GM10248 (cell line): ENCODE measurements at places on chromosomes 5 and 9.

- no peak for DNase-seq
Measured at GRCh38 chr9:135512241-135512603, 9.0 kb upstream of the LCN1 start.

GRCh38 chr5:119292701-119293515 is 62.9 kb upstream of the TNFAIP8 start:
- DNase-seq: no peak

DNA sequence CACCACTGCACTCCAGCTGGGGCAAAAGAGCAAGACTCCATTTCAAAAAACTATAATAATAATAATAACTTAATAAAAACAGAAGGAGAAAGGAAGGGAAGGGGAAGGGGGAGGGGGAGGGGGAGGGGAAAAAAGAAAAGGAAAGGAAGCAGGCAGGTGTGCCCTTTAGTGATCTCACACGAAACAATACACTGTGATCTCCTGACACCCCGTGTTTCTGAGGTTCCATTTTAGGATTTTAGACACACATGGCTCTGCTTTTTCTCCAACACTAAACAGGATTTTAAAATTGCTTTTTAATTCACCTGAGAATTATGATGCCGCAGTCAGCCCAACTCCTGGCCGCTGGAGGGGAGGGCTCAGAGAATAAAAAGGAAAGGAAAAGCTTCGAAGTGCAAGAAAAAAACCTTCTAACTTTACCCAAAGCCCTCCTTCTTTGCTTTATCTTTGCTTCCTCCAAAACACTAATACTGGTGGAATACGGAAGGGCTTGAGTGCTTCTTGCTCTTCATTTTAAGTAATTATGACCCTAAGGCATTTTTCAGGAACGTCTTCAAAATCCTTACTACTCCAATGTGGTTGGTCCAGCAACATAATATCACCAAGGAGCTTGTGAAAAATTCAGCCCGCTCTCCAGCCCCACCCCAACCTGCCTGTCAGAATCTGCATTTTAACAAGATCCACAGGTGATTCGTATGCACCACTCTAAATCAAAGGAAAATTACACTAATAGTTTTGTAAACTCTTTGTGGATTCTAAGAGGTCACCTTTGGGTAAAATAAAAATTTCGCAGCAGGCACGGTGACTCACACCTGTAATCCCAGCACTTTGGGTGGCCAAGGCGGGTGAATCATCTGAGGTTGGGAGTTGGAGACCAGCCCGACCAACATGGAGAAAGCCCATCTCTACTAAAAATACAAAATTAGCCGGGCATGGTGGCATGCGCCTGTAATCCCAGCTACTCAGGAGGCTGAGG is 66.0 kb downstream of the MYO10 start:
- no peak for DNase-seq

- DNase-seq: no peak
Measured at GRCh38 chr5:165783024-165783423, 2277.6 kb downstream of the MAT2B start.

DNA sequence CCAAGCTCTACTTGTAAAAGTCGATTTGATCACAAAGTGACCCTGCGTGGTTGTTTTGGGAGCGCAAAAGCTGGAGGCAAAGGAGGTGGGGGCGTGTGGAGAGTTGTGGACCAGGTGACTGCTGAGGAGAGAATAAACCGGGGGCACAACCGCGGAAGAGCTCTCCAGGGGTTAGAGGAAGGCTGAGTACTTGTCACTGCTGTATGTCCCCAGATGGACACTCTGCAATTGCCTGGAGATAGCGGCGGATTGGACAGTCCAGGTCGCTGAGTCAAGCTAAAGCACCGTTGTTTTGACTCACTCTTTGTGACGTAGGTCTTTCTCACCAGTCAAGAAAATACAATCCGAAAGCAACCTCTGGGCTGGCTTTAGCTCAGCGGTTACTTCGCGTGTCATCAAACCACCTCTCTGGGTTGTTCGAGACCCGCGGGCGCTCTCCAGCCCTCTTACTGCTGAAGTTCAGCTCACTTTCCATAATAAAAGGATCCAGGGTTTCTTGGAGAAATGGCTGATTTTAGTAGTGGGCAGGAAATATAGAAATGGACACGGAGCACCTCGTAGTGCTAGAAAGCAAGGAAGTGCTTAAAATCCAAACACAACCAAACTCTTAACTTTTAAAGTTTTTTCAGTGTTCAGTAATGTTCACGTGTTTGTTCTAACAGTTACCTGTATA is 25.7 kb downstream of the ZMAT2 start:
- peak; percentile 58 for DNase-seq

- DNase-seq: no peak
Measured at GRCh38 chr5:134957920-134958608, 9.6 kb upstream of the CATSPER3 start.

GRCh38 chr9:109132567-109133021 is 12.8 kb upstream of the TMEM245 start:
- no peak for DNase-seq

DNA sequence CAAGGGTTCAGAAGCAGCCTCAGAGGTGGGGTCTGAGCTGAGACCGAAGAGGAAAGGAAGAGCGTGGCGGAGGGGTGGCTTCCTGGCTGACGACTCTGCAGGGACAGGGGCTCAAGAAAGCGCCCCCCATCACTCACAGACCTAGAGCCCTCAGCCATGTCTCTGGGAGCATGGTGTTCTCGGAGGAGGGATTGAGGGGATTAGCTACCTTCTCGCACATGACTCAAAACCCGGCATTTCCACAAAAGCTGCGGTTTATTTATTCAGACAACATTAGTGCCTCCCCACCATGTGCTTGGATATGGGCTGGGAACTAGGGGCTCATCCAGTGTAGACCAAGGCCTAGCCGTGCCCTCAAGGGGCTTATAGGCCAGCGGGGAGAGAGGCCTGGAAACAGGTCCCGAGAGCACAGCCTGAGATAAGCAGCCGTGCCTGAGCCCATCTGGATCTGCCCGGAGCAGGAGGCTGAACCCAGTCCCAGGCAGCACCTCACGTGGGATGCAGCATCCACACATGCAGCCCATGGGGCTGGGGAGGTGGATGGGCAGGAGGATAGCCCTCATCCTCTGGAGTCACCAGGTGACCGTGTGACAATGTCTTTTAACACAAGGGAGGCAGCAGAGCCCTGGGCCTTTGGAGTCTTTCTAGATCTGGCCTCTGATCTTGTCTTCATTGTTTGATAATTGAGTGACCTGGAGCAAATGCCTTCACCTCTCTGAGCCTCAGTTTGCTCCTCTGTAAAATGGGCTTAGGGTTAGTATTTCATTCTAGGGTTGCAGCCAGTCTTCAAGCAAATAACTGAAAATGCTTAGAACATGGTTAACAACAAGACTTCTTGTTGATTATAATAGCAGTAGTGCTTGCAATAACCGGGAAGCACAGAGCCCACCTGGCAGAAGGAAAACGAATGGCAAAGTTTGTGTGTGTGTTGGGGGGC is 878 bp upstream of the HMCN2 start:
- DNase-seq: peak; percentile 10

DNA sequence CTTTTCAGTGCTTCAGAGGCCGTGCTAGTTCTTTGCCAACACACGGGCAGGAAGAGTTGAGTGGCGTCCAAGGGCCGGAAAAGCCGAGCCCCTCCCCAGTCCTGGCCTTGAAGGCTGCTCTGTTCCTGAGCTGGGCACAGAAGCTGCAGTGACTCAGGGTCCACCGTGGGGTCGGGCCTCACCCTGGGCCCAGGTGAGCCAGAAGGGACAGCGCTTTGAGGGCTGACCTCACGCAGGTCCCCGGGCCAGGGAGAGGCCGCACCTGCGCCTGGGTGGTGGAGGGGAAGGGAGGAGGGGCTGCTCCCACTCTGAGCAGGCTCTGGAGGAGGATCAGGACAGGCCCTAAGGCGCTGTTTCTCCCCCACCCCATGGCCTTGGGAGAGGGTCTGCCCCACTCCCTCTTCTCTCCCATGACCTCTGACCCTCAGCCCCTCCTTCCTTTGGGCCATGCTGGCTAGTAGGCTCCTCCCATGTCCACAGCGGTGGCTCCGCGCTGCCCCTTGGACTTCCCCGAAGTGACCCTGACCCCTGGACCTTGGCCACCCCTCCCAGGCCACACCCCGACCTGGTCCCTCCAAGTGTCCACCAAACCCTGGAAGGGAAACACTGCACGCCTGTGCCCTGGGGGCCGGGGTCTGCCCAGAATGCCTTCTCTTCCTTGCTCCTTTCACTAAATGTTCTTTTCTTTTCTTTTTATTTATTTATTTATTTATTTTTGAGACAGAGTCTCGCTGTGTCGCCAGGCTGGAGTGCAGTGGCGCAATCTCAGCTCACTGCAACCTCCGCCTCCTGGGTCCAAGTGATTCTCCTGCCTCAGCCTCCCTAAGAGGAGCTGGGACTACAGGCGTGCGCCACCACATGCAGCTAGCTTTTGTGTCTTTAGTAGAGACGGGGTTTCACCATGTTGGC is 19.7 kb upstream of the SLC6A19 start:
- DNase-seq: no peak

- no peak for DNase-seq
Measured at GRCh38 chr9:104240890-104241289, 146.8 kb downstream of the SMC2 start.

GRCh38 chr9:37784291-37784615 is 611 bp downstream of the EXOSC3 start:
- DNase-seq: no peak

DNA sequence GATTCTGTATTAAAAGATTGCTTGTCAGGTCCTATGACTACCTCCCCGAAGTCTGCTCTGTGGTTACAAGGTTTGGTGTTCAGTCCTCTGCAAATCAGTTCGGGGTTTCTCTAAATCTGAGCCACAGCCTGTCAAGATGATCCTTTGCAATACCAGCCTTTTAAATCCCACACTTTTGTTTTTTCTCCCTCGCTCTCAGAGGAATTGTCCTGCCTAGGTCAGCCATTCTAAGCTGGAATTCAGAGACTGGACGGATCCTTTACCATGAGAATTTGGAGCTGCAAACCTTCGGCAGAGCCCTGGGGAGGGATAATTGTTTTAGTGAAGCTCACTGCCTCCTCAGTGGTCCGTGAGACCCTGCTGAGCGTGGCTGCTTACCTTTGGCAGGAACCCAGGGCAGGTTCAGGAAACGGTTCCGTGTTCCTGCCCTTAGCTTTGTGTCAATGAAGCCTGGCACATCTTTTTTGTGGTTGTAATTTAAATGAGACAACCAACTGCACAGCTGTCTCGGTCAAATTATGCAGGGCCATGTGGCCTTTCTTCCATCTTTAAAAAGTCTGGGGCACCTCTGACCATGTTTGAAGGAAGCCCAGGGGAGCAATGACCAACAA is 47.2 kb downstream of the EBF1 start:
- no peak for DNase-seq

DNA sequence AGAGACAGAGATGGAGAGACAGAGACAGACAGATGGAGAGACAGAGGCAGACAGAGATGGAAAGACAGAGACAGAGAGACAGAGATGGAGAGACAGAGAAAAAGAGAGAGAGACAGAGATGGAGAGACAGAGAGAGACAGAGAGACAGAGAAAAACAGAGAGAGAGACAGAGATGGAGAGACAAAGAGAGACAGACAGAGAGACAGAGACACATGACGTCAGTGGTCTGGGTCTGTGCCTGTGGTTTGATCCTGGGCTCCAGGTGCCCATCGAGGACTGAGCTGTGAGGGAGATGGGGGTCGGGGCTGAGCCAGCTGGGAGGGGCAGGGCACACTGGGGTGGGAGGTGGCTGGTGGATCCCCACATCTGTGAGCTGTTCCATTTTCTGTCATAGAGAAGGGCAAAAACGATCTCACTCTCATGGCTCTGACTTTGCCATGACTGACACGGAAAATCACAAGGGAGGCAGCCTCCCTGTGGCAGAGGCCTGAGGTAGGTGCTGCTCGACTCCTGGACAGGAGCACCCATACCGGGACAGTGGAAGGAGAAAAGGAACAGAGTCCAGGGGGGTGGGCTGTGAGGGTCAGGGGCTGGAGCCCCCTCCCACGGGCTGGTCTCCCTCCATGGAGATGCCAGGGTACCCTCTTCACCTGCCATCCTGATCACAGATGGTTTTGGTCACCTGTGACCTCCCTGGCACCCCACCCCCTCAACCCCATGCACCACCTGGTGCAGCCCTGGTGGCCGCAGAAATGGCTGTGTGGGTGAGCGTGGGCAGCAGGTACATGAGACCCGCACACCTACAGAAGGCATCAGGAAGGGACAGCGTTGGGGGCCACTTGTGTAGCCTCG is 28.8 kb downstream of the GLT6D1 start:
- no peak for DNase-seq

DNA sequence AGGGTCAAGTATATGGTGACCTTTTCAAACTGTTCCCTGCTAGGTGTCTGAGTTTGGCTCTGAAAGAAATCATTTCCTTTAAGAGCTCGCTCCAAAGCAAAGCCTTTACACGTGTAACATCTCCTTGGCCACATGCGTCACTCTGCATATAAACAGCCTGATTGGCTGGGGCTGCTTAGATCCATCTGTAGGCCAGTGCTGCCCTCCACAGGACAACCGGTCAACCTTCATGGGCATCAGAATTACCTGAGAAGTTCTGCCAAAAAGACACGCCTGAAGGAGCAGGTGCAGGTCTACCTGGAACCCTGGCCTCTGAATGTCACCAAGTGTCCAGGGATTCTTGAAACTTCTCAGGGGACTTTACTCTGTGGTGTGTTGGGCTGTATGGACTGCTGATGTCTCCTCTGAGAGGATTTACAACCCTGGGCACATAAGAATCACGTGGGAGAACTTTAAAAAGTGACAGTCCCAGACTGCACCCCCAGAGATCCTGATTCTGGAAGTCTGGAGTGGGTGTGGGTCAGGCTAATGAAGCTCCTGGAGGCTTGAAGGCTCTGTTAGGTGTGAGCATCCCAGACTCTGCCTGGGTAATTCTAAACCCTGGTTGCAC is 497.6 kb downstream of the GADD45G start:
- peak; percentile 85 for DNase-seq

DNA sequence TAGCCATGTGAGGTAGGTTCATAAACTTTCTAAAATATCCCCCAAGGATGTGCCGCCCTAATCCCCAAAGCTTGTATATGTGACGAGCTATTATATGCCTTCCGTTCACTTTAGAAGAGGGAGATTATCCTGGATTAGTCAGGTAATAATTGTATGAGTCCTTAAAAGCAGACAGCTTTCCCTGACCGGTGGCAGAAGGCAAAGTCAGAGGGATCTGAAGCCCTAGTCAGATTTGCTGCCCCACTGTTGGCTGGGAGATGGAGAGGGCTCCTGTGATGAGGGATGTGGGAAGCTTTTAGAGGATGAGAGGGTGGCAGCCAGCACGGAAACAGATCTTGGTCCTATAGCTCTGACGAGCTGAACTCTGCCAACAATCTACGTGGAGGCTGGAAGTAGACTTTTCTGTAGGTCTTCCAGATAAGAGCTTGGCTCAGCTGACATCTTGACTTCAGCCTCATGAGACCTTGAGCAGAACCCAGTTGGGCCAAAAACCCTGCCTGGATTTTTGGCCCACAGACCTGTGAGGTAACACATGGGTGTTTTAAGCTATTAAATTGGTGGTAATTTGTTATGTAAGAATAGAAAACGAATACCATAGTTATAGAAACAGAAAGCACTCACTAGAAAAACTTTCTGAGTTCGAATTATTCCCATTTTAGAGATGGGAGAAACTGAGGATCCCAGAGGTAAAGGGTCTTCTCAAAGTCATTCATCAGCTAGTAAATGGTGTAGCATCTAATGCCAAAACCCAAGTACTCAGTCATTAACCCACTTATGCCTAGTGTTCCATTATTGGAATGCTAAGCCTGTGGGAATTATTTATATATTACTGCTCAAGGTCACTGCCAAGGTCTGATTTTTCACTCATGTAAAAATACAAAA is 48.9 kb downstream of the SH3PXD2B start:
- DNase-seq: no peak
